Activated naive CD4-positive, alpha-beta T cell treated with anti-CD3 and anti-CD28 coated beads for 36 hours (primary cell): ENCODE measurements at places on chromosomes 12 and 14. TPM values are rescaled to one million over a fixed set of nuclear protein-coding genes. Genes with fewer than 3 reads are reported as not detected.

SLCO1B1 gene
- total RNA-seq: not detected

SLC6A13 gene
- not detected for total RNA-seq

SPTB gene
- 0.42 TPM for total RNA-seq

- no peak for DNase-seq
Measured at GRCh38 chr14:105591052-105591451, 64.7 kb downstream of the TMEM121 start.

DNA sequence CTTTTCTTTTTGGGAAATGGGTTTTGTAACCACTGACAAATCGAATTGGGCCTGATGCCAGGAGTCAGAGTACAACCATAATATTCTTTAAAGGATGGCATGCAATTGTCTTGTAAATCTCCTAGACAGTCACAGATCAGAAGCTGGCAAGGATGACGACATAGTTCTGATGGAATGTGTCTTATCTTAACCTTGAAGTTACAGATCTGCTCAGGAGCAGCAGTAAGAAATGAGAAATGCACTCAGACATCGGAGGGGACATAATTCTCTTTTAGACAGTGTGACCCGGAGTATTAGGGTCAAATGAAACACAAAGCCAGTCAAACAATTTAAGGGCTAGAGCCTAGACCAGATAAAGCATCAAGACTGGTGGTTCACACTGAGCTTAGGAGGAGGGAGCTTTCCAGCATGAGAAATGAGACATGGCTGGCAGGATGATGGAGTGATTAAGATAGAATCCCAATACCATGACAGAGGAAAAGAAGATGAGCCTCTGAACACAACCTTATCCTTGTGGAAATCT lies 17.5 kb downstream of the CBX5 start:
- DNase-seq: no peak

DNA sequence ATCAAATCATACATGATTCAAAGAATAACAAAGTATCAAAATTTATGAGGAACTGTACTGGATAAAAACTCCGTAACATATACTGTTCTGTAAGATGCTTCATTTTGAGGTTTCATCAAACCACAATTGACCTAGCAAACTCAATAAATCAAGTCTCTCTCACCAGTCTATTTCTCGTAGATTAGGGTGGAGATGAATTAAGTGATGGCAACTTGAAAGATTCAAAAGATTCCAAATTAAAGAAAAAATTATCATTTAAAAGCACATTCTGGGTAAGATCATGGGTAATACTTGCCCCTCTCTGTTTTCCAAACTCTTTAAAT lies 74.4 kb downstream of the PAPLN start:
- no peak for DNase-seq

GRCh38 chr12:58533652-58534051 lies 386.7 kb downstream of the LRIG3 start:
- DNase-seq: no peak

- DNase-seq: no peak
Measured at GRCh38 chr14:73606271-73606670, 6.0 kb upstream of the ACOT6 start.

DNA sequence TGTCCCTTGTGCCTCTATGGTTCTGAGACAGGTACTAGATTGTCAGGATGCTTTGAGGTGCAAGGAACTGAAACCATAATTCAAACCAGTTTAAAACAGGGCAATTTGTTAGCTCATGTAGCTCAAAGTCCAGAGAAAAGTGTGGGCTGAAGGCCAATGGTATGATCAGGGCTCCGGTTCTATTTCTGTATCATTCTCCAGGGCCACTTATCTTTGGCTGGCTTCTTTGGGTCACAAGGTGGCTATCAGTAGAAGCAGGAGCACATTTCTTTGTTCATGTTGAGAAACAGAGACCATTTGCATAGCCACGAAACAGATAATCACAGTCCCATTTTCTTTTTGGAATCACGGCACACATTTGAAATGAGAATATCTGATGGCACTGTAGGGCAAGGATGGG lies 294.9 kb downstream of the ETNK1 start:
- DNase-seq: no peak

GRCh38 chr14:100271247-100271939 lies 32.4 kb downstream of the YY1 start:
- DNase-seq: peak; percentile 56

DNA sequence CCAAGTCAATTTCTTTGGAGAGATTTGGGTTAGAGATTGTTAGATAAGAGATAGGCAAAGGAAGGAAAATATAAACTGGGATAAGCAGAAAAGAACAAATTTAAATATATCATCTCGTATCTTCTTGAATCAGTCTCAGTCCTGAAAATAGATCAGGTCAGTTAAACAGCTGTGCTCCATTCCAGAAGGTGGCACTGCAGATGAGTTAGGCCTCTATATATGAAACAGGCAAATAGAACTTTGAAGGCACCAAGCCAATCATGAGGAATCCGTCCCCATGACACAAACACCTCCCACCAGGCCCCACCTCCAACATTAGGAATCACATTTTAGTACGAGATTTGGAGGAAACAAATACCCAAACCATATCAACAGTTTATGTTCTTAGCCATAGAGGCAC lies 605.5 kb upstream of the USP15 start:
- peak; percentile 7 for DNase-seq

DNA sequence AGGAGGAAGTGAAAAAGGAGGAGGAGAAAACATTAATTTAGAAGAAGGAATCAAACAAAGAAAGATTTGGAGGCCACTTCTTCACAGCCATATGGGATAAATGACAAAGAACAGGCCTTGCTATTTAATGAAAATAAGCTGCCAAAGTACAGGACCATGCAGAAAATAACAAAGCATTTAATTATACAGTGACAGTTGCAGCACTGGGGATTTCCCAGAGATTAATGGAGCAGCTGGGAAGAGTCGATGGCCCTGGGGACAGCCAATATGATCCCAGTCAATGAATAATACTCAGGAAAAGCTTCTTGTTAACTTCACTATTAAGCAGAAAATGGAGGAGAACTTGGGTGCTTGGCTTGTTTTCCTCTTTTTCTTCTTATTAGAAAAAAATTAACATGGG lies 34.6 kb downstream of the RERG start:
- no peak for DNase-seq

DNA sequence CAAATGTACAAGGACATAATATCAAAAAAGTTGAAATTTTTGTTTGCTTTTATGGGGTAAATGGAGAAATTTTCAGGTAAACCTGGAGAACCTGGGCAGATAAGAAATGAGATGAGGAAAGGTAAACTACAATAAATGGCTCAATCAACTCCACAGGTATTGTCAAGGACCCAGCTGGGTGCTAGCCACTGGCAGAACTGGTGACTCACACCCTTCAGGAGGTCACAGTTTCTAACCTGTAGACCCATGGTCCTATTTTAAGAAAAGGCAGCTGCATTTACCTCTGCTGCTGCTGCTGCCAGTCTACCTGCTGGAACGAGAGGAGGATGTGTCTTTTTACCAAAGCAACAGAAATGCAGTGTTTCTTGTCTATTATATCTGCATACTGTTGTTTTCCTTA lies 226.6 kb downstream of the ALG10B start:
- no peak for DNase-seq

GRCh38 chr14:40981247-40981646 lies 625.4 kb upstream of the LRFN5 start:
- no peak for DNase-seq
